Ascending aorta (tissue), 2 donors: ENCODE measurements at places on chromosomes 7 and 10. TPM values are rescaled to one million over a fixed set of nuclear protein-coding genes. Genes with fewer than 3 reads are reported as not detected.

PRLHR gene
- total RNA-seq, result not detected

ITGB8 gene
- 7.9 TPM for total RNA-seq

NFE2L3 gene
- total RNA-seq, result 10.0 TPM

RASA4B gene
- total RNA-seq, result 143 TPM

PRKCQ gene
- total RNA-seq, result not detected

DNA sequence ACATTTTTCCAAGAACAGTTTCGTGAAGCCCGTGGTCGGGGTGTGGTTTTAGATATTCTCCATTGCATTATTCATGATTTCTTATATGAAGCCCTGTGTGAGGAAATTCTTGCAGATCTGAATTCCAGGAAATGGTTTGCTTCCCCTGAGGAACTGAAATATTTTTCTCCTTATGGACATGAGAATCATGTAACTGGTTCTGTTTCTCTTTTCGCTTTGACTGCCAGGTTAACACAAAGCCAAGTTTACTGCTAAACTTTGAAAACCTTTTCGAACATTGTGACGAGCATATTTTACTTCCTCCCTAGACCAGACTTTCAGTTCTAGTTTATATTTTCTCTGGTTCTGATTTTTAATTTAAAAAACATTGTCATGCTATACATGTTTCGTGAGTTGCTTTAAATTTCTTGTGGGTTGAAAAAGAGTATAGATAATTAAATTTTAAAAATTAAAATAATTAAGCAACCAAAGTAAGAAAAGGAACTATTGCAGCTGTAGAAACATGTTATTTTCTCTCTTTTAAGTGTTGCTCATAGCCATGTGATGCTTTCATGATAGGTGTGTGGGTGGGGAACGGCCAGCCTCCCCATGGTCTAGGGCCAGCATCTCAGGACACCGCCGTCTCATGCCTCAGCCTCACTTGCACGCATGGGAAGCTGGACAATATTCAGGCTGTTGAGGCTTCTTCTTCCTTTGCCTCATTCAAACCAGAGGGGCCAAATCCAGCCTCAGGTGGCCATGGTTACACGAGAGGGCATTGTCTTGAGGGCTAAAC lies 97.1 kb downstream of the CREB5 start:
- no peak for DNase-seq

- DNase-seq, result no peak
These were observed 19.3 kb upstream of the TRIM8 start for GRCh38 chr10:102624751-102625645.

DNA sequence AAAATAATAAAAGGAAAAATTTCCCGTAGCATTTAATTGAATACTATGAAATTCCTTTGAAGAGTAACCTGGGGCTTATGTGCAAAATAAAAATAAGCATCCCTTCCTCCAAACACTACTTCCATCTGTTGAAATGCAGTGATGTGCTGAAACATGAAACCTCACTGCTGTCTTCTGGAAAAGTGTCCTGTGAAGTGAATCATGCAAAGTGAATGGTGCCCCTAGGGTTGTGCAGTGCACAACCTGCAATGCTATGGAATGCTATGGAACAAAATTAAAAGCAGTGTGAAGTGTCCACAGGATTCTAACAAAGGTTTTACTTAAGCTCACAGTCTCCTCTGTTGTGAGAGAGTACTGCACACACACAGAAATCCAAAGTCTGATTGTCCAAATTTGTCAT lies 480.9 kb downstream of the ETV1 start:
- no peak for DNase-seq

DNA sequence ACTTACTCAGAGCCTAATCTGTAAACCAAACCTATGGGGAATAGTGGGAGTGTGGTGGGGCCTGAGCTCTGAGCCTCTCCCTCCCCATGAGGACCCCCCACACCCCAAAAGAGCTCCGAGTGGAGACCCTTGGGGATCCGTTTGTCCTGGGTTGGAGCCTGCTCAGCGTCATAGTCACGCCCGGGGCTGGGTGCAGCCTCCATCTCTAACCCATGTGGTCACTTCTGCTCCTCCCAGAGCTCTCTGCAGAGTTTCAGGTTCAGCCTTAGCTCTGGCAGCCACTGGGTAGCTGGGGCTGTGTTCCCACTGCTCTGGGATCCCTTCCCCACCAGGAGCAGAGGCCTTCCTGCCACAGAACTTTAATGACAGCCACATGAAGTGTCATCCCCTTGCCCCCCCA lies 25.9 kb downstream of the PFKFB3 start:
- no peak for DNase-seq

DNA sequence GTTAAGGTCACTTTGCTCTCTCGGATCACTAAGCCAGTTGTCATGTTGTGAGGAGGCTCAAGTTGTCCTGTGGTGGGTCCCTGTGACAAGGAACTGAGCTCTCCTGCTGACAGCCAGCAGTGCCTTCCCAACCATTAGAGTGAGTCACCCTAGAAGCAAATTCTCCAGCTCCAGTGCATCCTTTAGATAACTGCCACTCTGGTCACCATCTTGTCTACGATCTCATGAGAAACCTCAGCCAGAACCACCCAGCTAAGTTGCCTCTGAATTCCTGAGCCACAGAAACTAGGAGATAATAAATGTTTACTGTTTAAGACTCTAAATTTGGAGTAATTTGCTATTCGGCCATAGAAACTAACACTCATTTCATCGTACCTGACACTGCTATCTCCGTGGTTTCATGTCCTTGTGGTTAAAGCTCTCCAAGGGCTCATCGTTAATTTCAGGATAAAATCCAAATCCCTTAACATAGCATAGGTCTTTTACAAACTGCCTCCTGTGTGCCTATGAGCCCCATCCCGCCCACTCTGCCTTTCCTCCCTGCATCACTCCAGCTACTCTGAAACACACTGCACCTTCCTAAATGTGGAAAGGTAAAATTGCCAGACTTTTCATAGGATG lies 56.5 kb upstream of the WIPF3 start:
- no peak for DNase-seq

DNA sequence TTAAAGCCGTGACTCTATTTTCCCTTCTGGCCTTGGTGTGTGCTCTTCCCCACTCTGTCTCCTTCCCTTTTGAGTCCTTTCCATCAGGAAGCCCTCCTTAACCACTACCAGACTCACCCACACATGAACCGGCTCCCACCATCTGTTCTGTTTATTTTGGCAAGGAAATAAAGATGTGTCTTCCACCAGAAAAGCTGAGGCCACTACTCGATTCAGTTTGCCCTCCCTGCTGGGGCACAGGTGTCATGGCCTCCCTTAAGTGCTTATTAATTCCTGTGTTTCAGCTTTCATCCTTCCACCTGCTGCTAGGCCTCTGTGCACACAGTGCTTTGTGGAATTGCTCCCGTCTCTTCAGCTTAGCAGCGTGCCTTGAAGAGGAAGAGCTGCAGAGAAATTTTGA lies 16.7 kb downstream of the POR start:
- no peak for DNase-seq

- no peak for DNase-seq
These were observed 266.6 kb downstream of the DNAJB9 start for GRCh38 chr7:108836256-108836655.

GRCh38 chr7:78323118-78323517 lies 524.5 kb downstream of the PHTF2 start:
- no peak for DNase-seq

DNA sequence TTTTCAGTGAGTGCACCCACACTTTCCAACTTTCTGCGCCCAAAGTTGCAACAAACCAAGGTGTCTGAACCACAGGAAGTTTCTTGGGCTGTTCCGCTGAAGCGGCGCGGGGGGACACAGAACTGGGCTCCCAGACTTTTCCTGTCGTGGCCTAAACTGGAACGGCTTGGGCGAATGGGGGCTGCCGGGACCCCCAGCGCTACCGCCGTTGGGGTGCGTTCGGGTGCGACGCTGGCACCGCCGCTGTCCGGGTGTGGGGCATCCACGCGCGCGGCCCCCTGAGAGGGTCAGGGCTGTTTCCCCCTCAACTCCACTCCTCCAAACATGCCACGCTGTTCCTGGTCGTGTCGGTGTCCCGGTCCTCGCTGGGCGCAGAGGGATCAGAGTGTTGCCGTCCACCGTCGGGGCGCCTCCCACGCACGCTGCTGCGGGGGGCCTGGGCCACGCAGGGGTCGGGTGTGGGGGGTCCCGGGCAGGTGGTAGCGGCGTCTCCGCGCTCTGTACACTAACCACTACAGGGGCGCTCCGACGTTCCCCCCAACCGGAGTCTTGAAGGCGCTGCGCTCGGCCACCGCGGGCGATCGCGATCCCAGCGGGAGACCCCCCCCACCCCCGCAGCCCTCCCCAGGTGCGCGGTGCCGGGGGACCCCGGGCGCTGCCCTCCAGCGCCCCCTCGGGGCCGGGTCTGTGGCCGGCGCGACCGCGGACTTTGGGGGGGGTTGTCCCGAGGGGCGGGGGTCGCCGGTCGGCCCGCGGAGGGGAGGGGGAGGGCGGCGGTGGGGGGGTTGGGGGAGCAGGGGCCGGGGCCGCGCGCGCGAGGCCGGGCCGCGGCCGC lies 2.2 kb upstream of the CUX1 start:
- peak; percentile 73 for DNase-seq

DNA sequence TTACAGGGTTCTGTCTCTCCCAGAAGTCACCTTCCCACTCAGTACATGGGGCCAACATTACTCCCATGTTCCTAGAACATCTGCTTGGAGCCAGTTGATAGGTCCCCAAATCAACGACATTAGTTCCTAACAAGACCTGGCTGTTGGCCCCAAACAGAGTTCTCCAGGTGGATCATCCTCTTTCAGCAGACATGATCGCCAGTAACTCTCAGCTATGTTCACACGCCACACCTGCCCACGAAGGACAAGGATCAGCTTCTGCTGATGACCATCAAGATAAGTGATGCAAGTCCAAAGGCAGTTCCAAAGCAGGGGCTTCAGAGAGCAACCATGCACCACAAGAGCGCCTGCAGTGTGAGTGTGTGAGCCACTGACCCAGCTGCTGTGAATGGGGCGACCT lies 11.0 kb downstream of the ZNF777 start:
- no peak for DNase-seq

DNA sequence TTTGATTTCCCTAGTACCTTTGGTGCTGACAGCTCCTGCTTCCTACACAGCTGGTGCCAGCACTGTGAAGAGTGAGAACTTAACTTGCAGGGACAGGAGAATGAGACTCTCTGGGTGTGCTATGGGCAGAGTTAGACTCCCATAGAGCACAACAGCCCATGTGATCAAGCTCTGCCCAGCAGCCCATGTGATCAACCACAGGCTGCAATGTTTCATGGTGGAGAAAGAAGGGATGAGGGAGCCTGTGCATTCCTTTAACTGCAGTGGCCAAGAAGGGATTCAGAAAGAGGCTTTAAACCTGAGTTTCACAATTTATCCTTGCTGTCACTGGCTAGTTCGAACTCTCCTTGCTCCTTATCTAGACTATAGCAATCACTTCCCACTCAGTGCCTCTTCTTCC lies 10.0 kb upstream of the MEST start:
- DNase-seq, result no peak

- no peak for DNase-seq
These were observed 169.6 kb upstream of the ZNF804B start for GRCh38 chr7:88589927-88590326.
